ENCODE measurements at places on chromosomes 3 and 15. TPM values are rescaled to one million over a fixed set of nuclear protein-coding genes. Genes with fewer than 3 reads are reported as not detected.

DNA sequence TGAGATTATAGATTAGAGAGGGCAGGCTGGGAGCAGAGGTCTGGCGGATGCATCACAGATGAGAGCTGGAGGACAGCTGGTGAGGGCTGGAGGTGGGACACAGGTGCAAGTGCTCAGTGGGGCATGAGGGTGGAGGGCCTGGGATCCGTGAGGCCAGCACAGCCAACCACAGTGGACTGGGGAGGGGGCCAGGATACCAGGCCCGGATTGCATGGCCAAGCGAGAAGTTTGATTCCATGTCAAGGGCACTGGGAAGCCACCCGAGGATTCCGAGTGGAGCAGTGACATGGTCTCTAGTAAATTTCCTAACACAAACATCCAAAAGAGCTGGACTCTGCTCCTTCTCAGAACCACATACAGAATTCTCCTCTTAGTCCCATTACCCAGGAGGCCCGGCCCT lies 44.0 kb upstream of the SLC41A3 start:
- DNase-seq, result no peak

DNA sequence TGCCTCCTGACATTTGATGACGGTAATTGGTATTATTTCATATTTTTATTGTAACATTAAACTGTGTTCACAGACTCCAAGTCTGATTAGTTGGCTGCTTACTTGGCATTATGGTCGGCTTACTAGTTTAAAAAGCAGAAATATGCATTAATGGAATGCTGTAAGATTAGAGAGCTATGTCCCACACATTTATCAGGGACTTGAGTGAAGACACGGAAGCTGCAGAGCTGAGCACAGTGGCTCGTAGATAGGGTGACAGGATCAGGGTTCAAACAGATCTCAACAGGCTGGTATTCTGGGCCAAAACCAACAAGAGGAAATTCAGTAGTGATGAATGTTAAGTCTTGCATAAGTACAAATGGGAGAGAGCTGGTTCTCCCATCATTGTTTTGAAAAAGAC lies 113.8 kb downstream of the ADAMTSL3 start:
- DNase-seq, result no peak

DNA sequence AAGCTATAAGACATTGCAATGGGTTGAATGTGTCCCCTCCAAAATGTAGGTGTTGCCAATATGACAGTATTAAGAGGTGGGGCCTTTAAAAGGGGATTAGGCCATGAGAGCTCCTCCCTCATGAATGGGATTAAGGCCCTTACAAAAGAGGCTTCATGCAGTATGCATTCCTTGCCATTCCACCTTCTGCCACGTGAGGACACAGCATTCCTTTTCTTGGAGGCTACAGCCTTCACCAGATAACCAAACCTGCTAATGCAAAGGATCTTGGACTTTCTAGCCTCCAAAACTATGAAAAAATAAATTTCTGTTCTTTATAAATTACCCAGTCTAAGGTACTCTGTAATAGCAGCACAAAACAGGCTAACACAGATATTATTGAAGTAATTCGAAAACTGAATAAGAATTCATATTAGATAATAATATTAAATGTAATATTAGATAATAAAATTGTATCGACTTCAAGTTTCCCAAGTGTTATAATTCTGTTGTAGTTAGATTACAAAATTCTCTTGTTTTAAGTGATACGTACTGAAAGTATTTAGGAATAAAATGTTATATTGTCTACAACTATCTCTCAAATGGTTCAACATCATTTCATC lies 29.4 kb upstream of the ATP8B4 start:
- DNase-seq, result no peak

DNA sequence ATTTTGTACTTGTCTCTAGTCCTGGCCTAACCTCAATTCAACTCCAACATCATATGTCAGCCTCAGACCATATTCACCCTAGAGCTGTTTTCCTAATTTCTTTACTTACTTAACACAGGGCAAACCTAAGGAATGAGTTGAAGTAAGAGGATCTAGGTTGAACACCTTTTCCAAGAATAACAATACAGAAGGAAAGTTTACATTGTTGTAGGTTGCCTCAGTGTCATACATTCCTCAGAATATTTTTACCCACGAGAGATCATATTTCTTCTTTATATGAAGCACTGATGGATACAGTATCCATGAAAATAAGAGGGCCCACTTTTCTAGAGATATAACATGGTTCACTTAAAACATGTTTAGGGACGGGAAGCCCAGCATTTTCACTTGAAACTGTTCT lies 369.5 kb downstream of the CNTN6 start:
- DNase-seq, result no peak

DNA sequence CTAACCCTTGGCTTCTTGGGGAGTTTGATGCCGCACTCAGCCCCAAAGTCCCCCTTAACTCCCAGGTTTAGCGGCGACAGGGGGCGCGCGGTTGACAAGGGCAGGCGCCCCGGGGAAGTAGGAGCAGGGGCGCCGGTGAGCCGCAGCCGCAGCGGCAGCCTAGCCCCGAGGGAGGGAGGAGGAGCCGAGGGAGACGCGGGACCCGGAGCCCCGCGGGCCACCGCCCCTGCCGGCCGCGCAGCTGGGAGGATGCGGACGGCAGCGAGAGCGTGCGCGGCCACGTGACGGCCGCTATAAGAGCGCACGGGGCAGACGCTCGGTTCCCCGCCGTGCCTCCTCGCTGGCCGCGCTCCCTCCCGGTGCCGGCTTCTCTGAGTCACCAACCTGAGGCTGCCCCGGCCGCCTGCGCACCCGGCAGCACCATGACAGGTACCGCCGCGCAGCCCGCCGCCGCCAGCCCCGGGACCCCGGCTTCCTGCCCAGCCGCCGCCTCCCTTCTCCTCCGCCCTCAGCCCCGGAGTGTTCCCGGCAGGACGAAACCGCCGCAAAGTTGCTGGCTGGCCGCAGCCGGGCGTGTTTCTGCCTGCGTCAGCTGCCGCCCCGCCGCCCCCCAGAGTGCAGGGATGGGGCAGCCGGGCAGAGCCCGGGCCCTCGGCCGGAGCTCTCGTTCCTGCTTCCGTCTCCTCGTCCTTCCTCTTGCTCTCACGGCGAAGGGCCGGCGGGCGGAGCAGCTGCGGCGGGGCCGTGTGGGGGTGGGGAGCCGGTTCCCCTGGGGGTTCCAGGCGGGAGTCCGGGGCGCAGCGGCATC lies at the start of gene GYG1:
TSS of gene GYG1 (plus strand) at position 322 of the 808 bp plus-strand sequence. CDS start at position 423, 101 bp downstream.
- DNase-seq, result peak; percentile 85

DNA sequence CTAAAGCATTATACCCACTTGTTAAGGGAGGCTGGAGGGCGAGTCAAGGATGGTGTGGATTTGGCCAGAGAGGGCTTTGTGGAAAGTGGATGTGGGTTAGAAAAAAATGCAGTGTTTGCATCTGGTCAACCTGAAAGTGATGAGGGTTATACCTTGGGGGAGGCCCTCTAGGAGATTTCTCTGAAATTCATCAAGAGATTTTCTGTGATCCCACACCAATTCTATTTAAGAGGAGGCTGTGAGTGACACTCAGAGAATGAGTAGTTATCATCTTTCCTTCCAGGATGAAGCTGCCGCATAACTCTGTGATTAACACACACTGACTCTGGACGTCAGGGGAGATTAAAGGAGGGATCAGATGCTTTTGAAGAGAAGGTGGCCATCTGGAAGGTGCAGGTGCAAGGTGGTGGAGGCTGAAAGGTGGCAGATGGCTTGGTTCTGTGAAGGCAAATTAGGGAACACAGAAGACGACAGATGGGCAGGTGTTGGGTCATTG lies 54.8 kb downstream of the ANAPC13 start:
- no peak for DNase-seq

- DNase-seq, result no peak
These were observed 39.2 kb upstream of the DLG1 start for GRCh38 chr3:197337656-197338055.

DNA sequence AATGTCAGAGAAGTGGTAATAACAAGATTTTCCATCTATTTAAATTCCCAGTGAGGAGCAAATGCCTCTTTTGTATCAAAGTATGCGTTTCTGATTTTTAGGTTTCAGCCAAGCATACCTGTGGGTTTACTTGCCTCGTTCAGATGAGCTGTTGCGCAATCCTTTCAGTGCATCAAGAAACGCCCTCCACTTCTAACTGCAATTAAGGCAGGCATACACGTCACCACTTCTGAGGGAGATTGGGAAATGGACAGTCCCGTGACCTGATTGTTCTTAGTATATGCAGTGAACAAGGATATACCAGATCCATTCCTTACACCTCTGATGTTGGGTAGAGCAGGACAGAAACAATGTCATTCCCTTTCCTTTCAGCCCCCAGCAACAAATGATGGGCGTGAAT lies 219.0 kb downstream of the ITPR1 start:
- no peak for DNase-seq

GRCh38 chr15:91913560-91913959 lies 60.1 kb downstream of the SLCO3A1 start:
- DNase-seq, result no peak

EPHB1 gene
- total RNA-seq, result 0.98 TPM
